Adipocyte (in vitro differentiated cells): ENCODE measurements at places on chromosomes 11 and 22.

DNA sequence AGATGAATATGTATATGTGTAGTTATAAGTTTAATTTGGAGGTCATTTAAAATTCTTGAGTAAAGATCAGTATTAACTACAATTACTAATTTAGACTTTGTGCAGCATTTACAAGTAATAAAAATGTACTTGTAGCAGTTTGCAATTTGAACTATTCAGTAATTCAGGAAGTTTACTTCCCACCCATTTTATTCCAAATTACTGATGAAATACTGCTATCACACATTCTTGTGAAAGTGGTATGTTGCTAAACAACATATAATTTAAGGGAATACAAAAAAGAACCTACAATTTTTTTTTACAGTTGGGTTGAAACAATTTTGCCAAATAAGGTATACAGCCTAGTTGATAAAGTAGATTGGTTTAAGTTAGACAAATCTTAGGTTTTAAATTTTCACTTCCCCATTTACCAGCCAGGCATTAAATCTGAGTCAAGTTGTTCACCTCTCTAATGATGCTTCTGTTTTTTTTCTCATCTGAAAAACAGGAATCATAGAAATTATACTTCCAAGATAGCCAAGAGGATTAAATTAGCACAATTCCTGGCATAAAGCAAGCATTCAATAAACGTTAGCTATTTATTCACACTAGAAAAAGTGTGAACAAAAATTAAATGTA lies 45.3 kb downstream of the ZBTB44 start:
- no peak for DNase-seq

DNA sequence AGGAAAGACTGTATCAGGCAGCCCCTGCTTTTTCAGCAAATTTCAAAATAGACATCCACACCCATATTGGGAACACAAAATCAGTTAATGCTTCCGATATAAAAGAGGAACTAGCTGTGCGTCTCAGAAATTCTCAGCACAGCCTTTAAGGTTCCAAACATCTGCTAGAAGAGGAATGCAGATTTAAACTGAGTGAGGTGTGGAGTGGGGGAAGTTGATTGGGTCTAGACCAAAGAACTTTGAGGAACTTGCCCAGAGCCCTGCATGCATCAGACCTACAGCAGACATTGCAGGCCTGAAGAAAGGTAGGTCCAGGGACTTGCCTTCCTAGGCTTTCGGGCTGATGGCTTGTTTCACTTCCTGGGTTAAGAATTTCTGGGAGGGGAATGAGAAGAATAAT lies at the start of gene MS4A4A:
Gene MS4A4A, plus strand, starts transcription at position 255 of the 400 bp plus-strand sequence. Its CDS starts 10 bp downstream, at position 265.
- no peak for DNase-seq

GRCh38 chr22:45617948-45618347 lies 53.7 kb upstream of the ATXN10 start:
- no peak for DNase-seq

DNA sequence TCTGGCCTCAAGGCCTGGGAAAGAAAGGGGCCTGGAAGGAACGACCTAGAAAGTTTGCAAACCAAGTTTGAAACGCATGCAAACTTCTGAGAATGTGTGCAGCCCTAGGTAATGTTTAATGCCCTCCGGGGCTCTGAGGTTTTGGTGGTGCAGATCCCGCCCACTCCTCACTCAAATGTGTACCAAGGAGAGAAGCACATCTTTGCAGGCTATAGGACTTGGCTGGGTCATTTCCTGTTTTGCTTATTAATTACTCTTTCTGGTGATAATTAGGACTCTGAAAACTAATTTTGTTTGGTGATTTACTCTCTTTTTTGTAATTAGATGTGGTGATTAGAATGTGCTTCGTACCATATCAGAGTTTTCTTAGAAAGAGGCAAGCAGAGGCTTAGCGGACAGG lies 625.9 kb upstream of the CADM1 start:
- no peak for DNase-seq

DNA sequence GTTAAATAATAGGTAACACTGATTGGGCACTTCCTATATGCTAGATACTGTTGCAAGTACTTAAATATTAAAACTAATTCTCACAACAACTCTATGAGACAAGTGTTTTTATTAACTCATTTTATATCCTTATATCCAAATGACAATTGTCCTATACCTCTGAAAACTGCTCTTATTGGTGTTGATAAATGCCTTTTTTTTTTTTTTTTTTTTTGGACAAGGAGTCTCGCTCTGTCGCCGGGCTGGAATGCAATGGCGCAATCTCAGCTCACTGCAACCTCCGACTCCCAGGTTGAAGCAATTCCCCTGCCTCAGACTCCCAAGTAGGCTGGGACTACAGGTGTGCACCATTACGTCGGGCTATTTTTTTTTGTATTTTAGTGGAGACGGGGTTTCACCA lies 41.6 kb downstream of the MRTFA start:
- DNase-seq: no peak

DNA sequence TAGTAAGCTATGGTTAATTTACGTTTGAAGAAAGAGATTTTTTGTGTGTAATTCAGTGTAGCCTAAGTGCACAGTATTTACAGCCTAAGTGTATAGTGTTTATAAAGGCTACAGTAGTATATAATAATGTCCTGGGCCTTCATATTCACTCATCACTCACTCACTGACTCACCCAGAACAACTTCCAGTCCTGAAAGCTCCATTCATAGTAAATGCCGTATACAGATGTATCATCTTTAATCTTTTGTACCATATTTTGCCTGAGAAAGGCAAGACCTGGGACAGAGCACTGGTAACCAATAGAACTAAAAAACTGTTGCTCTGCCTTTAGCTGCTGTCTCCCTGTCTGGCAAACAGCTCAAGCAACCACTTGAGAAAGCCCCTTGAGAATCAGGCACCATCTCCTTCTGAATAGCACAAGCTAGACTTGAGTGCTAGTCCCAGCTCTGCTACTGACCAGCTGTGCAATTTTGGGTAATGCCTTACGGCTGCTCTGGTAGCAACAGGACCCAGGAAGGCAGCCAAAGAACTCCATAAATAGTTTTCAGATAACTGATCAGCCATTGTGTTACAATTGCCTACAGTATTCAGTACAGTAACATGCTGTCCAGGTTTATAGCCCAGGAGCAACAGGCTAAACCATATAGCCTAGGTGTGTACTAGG lies 131.3 kb downstream of the KCNC1 start:
- DNase-seq: no peak

- peak; percentile 90 for DNase-seq
Observed at GRCh38 chr22:27880778-27881394, 38.2 kb downstream of the PITPNB start.

DNA sequence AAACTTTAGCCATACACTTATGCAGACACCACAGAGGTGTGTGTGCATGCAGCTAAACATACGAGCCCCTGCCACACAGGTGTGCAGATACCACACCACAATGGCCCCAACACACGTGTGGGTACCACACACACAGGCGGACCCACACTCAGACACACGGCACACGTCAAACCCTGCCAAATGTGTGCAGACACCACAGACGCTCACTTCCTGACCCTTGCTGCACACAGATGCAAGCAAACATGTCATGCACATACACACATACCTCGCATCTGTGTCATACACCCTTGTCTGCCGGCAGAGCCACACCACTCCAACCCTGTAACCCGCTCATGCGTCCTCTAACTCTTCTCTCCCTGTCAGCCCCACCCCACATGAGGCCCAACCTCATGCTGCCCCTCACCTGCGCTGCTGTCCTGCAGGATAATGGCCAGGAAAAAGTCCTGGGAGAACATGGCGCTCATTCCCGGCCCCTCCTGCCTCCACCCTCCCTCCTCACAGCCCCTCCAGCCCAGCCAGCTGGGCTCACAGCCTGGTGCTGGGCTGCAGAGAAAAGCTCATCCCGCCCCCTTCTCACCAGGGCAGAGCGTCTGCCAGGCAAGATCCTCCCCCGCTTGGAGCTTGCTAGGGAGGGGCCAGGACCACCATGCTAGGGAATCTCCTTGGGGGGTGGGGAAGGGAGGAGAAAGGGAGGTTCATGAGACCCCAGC lies 14.2 kb downstream of the SMPD1 start:
- peak; percentile 17 for DNase-seq

DNA sequence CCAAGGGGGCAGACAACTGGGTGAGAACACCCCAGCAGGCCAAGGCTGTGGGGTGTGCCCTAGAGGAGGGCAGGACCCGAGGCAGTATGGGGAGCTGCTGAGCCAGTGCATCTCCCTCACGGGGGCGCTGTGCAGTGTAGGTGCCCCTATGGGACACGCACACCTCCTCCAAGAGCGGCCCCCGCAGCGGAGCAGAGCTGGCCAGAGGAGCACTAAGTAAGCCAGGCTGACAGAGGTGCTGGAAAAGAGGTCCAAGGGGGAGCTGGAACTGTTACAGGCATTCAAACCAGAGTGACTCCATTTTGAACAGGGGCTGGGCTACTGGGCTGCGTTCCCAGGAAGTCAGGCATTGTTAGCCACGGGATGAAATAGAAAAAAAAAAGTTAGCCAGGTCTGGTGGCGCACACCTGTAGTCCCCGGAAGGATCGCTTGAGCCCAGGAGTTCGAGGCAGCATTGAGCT lies 41.8 kb downstream of the TST start:
- peak; percentile 22 for DNase-seq

- no peak for DNase-seq
Observed at GRCh38 chr11:47392546-47393162, 14.3 kb upstream of the SPI1 start.
